ENCODE measurements at places on chromosomes 1 and 21. TPM values are rescaled to one million over a fixed set of nuclear protein-coding genes. Genes with fewer than 3 reads are reported as not detected.

HSPB7 gene
- not detected for total RNA-seq

TSPAN2 gene
- total RNA-seq = 1.2 TPM

PER3 gene
- total RNA-seq = 1.3 TPM

FHAD1 gene
- 0.46 TPM for total RNA-seq

ICOSLG gene
- total RNA-seq = 2.3 TPM

PRR9 gene
- not detected for total RNA-seq

SPRR3 gene
- 0.22 TPM for total RNA-seq

HENMT1 gene
- total RNA-seq = 6.0 TPM

HES3 gene
- not detected for total RNA-seq

AVPR1B gene
- not detected for total RNA-seq

ACOT11 gene
- 1.4 TPM for total RNA-seq

HUNK gene
- 1.3 TPM for total RNA-seq

PADI2 gene
- 1.3 TPM for total RNA-seq

NLRP3 gene
- total RNA-seq = not detected

RNU1-3 gene
- total RNA-seq = not detected

MMEL1 gene
- total RNA-seq = not detected

TCP10L gene
- total RNA-seq = 0.45 TPM

NTPCR gene
- total RNA-seq = 100 TPM

MAP7D1 gene
- 127 TPM for total RNA-seq

SMCP gene
- total RNA-seq = not detected
